ENCODE measurements at places on chromosomes 1 and 21.

- no peak for DNase-seq
Observed at GRCh38 chr1:151197863-151198253, 494 bp upstream of the PIP5K1A start.

DNA sequence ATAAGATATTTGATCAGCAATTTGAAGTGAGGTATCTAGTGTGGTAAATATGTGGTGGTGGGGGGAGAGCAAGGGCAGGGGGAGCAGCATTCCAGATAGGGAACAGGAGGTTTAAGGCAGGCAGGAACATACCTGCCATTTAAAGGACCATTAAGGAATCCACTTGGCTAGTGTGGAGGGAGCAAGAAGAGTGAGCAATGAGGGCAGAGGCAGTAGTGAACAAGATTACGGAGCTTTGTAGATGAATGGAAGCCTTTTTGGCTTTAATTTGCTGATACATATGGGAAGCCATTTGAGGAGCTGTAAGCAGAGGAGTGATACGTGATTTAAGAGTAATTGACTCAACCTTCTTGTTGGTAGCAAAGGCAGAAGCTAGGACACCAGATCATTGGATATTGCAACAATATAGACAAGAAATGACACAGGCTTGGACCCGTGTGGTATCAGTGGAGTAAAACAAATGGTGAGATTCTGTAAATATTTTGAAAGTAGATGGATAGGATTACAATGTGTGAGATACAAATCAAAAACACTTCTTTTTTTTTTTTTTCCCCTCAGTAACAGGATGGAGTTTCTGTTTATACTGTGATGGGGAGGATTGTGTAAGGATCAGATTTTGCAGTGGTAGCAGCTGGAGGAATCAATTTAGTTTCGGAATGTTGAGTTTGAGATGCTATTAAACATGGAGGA lies 73.8 kb upstream of the B3GALT2 start:
- DNase-seq, result no peak

- no peak for DNase-seq
Observed at GRCh38 chr1:169925505-169926482, 32.1 kb upstream of the SCYL3 start.

DNA sequence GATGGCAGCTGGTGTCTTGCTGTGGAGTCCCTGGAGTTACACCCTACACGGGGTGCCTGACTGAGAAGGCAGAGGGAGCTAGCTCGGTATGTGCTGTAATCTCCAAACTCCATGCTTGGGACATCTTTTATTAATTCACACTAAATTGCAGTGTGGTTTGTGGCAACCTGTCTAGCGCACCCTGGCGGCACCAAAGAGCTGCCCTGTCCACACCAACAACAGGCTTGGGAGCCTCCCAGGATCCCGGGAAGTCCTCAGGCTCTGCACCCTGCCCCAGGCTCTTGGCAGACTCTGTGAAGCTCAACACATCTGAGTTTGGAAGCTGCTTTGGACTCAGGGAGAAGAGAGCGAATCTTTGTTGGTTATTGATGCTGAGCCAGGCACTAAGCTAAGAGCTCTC lies 138.9 kb downstream of the IGSF21 start:
- no peak for DNase-seq

- DNase-seq, result no peak
Observed at GRCh38 chr1:200238311-200238710, 171.5 kb downstream of the ZNF281 start.

DNA sequence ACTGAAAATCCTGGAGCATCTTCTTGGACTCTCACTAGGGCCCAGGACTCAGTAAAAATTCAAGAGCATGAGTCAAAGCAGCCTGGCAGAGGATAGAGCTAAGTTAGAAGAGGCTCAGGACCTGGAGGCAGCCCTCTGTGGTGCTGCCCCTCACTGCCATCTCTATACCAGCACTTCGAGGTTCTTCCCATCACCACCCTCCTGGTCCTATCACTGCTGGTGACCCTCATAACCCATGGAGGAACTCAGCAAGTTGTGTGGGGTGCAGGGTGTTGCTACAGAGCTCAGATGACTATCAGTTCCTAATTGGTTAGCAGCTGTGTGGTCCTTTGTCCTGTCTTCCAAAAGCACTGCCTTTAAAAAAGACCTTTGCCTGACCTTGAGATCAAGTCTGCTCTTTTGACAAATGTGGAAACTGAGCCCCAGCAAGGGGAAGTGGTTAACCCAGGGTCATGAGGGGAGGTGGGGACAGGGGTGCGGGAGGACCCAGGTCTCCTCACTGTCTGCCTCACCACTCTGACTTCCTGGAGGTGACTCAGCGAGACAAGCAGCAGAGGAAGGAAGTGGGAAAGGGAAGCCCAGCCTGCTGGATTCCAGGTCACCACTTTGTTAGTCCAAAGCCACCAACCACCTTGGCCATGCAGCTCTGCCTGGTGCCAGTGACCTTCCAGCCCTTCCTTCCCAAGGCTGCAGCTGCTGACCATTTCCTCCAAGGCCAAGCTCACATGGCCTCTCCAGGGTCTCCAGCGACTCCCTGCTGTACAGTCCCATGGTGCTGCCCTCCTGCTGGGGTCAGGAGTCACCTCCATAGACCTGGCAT lies 199.4 kb upstream of the EDN2 start:
- no peak for DNase-seq

DNA sequence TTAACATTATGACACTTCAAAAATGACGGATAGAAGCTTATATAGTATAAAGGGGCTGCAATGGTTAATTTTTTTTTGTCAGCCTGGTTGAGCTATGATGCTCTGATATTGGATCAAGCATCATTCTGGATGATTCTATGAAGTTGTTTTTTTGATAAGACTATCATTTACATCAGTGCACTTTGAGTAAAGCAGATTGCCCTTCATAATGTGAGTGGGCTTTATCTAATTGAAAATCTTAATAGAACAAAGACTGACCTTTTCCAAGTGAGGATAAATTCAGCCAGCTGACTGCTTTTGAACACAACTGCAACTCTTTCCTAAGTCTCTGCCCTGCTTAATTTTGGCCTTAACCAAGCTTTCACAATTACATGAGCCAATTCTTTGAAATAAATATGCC lies 1476.2 kb downstream of the NCAM2 start:
- DNase-seq, result no peak

GRCh38 chr1:232725305-232726047 lies 79.7 kb upstream of the MAP10 start:
- DNase-seq, result no peak

GRCh38 chr1:97919585-97920261 lies 1.1 kb downstream of the DPYD start:
- DNase-seq, result no peak

- DNase-seq, result no peak
Observed at GRCh38 chr1:20265250-20265649, 25.4 kb upstream of the VWA5B1 start.
